ENCODE measurements at places on chromosomes 7 and 10. TPM values are rescaled to one million over a fixed set of nuclear protein-coding genes. Genes with fewer than 3 reads are reported as not detected.

- H3K4me1 ChIP-seq, result peaks cover 5% of the 10 kb centered on the region
- no peak for DNase-seq
- peak overlapping the region; percentile 10 for H3K27ac ChIP-seq
- no peaks in the 10 kb centered on the region for H3K36me3 ChIP-seq
- no peak overlapping the region for H3K4me3 ChIP-seq
These were observed 108.7 kb upstream of the PPIF start for GRCh38 chr10:79238606-79239005.

PILRA gene
- total RNA-seq, result 20.6 TPM

DNA sequence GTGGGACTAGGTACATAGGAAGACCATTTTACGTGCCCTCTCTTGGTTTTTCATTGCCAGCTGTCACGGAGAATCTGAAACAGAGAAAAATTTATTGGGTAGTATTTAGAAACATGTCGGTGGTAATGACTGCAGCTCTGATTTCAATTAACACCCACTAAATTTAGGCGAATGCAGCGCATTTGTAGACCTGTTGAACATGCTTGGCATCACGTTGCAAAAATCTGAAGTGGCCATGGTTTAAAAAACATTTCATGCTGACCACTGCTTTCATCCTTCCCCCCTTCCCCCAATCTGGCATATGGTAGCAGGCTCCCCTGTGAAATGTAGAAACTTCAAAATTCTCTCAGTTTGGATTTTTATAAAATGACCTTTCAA is 34.0 kb downstream of the LRMDA start:
- H3K27ac ChIP-seq, result no peak overlapping the region
- peaks cover 17% of the 10 kb centered on the region for H3K4me1 ChIP-seq
- H3K27me3 ChIP-seq, result no peaks in the 10 kb centered on the region
- DNase-seq, result no peak

DNA sequence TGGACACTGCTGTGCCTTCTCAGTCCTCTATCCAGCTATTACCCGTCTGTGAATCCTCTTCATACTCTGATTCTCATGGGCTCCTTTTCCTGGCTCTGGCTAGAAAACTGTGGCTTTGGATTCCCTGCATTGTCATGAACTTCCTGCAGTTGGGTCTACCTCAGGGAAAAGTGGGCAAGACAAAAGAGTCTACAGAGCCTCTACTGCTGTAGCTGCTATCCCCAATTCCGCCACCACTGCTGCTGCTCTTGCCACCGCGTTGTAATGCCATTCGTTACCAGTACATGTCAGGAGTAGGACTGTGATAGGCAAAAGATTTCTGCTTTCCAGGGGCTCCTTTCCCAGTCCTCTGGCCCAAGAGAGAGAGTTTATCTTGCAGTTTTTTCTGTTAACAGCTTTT is 23.9 kb upstream of the PPP1R17 start:
- H3K27ac ChIP-seq, result no peak overlapping the region
- DNase-seq, result no peak
- H3K4me3 ChIP-seq, result no peak overlapping the region

- no peaks in the 10 kb centered on the region for H3K36me3 ChIP-seq
- DNase-seq, result no peak
- H3K27ac ChIP-seq, result no peak overlapping the region
- H3K4me1 ChIP-seq, result no peaks in the 10 kb centered on the region
These were observed 46.4 kb upstream of the SEMA3E start for GRCh38 chr7:83695128-83695960.

COBL gene
- under 0.01 TPM for total RNA-seq

CALCR gene
- 0.15 TPM for total RNA-seq

DNA sequence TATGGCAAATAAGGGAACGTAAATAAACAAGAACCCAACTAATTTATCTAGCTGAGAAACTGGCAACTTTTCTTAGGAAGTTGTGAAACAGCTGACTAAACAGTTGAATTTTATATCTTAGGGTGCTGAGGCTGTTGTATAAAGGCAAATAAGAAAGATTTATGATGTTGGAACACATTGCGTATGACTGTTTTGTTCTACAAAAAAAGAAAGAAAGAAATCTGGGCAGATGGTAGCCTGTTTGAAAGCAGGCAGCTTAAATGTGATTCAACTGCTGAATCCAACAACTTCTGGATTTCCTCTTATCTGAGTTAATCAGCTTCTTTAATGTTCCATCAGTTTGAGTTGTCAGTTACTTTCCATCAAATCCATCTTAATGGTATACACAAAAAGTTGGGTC is 214.5 kb downstream of the SNX13 start:
- H3K4me1 ChIP-seq, result no peaks in the 10 kb centered on the region
- peak overlapping the region; percentile 58 for H3K27ac ChIP-seq
- no peaks in the 10 kb centered on the region for H3K27me3 ChIP-seq
- no peaks in the 10 kb centered on the region for H3K36me3 ChIP-seq

DNA sequence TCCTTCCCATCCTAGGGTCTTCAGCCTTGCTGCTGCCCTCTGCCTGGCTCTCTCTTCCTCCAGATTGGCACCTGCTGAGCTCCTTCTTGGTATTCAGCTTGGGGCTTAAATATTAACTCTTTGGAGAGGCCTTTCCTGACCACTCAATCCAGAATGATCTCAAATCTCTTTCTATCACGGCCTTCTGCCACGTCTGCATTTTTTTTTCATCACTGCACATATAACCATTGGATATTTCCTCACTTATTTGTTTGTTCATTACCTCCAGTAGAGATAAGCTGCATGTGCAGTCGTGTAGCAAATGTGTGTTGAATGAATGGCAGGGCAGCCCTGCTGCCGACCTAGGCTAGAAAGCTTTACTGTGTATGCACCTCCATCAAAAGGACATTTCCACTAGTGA is 51.6 kb upstream of the MPP7 start:
- no peaks in the 10 kb centered on the region for H3K4me1 ChIP-seq
- H3K36me3 ChIP-seq, result no peaks in the 10 kb centered on the region
- H3K27me3 ChIP-seq, result no peaks in the 10 kb centered on the region
- DNase-seq, result no peak
- H3K4me3 ChIP-seq, result no peak overlapping the region

DNA sequence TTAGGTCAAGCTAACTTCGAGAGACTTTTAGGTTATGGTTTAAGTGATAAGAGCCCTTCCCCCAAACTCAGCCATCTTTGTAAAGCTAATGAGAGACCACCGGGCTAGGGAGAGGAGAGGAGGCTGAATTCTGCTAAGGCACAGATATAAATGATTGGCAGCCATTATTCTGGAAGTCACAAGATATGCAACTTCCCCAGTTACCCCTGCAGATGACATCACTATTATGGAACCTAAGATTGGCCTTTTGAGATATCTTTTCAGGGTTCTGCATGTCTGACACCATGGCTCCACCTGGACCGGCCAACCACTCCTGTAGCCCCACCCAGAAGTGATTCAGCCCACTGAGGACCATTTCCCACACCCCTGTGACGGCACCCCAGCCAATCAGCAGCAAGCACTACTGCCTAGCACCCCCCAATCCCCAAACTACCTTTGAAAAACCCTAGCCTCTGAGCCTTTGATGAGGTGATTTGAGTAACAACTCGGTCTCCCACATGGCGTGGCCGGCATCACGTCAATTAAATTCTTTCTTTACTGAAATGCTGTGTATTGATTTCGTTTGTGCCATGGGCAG is 14.4 kb downstream of the VIPR2 start:
- H3K4me1 ChIP-seq, result no peaks in the 10 kb centered on the region
- H3K36me3 ChIP-seq, result no peaks in the 10 kb centered on the region
- no peaks in the 10 kb centered on the region for H3K27me3 ChIP-seq
- DNase-seq, result no peak
- no peak overlapping the region for H3K27ac ChIP-seq
- no peak overlapping the region for H3K4me3 ChIP-seq

DNA sequence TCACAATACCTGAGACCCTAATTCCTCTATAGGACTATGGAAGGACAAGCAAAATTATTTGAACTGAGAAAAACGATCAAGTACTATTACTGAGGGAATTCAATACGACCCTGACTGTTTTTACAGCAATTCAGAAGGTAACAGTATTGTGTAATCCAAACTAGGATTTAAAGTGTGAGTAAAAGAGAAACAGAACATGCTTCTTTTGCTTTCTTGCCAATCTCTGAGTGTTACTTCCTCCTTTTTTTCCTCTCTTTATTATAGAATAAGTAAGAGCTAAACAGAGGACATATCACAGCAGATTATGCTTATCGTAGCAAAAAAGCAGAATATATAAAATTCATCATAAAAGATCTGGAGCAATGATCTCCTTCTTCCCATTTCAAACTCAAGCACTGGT is 292.1 kb downstream of the THSD7A start:
- H3K27me3 ChIP-seq, result no peaks in the 10 kb centered on the region
- no peak overlapping the region for H3K4me3 ChIP-seq
- H3K27ac ChIP-seq, result peak overlapping the region; percentile 39
- H3K36me3 ChIP-seq, result no peaks in the 10 kb centered on the region
- no peak for DNase-seq

DNA sequence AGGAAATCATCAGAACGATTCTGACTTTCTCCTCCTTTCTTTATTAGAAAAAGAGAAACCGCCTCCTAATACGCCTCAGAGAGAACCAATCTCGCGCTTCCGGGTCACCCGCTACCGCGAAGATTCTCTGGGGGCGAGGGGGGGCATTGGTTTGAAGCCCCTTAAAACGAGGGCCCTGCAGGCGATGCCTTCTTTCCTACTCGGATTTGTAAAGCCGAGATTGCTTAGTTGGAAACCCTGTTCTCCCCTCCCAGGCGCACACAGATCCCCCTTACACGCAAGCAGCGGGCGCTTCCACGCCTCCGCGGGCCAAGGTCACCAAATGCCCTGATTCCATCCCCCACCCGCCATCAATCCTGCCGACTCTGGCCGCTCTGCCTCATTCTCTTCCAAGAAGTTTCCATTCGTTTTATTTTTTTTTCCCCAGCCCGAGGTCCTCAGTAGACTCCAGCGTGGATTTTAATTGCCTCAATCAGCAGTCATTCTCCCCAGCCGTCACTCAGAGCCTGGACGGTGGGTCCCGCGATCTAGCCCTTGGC is 1.1 kb upstream of the GAD2 start:
- no peak for DNase-seq
- no peak overlapping the region for H3K27ac ChIP-seq
- no peak overlapping the region for H3K4me3 ChIP-seq
- no peaks in the 10 kb centered on the region for H3K4me1 ChIP-seq

SPDYE5 gene
- not detected for total RNA-seq

DNA sequence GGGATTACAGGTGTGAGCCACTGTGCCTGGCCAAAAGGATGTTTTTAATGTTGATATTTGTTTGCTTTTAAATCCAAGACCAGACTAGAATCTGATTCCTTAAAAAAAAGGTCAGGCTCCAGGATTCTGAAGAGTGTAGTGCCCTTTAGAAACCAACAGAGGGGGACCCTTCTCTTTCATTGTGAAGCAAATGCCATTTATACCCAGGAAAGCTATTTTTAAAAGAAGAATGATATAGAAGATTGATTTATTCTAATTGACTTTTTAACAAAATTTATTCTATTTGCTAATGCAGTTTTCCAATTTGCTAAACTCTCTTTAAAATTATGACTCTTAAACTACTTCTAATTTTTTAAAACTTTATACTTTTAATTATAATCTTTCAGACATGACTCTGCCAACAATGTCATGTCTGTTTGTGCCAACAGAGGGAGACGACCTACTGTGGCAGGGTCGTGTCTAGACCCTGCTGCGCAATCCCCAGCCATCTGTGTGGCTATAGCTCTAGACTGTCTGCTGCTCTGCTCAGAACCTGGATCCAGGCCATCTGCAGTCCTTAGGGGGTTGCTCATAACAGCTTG is 201.0 kb upstream of the IMMP2L start:
- DNase-seq, result no peak
- no peak overlapping the region for H3K4me3 ChIP-seq
- H3K27me3 ChIP-seq, result no peaks in the 10 kb centered on the region
- no peaks in the 10 kb centered on the region for H3K4me1 ChIP-seq

- no peak overlapping the region for H3K4me3 ChIP-seq
- DNase-seq, result no peak
- no peaks in the 10 kb centered on the region for H3K4me1 ChIP-seq
- H3K27ac ChIP-seq, result no peak overlapping the region
These were observed 998.6 kb downstream of the REEP3 start for GRCh38 chr10:64519831-64520230.

DNA sequence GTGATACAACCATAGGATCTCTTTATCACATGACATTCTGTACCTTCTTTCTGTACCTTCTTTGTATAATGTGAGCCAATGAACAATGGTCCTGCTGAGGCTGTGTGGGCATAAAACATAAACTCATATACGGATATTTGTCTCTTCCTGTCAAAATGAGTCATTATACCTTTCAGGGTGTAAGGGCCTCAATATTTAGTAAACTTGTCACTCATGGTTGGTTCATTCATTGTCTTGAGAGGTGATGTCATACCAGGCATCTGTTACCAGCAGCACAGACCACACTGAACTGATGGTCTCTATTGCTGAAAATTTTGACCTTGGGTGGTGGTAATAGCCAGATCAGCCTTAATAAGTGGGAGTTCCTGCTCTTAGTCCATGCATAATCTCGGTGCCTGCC is 287.6 kb upstream of the TPK1 start:
- no peak for DNase-seq
- H3K27me3 ChIP-seq, result no peaks in the 10 kb centered on the region
- no peak overlapping the region for H3K27ac ChIP-seq

DNA sequence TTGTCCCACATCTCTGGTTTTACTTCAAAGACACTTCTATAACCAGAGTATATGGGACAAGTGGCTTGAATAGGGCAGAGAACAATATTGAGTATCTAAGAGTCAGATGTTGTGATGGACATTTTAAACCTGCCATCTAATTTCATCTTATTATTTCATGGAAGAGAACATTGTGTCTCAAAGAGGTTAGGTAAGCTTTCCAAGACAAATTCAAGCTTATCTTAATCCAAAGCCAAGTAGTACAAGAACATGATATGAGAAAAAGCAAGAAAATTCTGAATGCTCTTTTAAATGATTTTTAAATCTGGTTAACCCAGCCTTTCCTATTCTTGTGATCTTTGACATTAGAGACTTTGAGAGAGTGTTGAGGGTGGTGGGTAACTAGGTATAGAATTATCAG is 65.3 kb upstream of the ZNF804B start:
- H3K4me1 ChIP-seq, result no peaks in the 10 kb centered on the region
- no peak overlapping the region for H3K4me3 ChIP-seq
- H3K27ac ChIP-seq, result no peak overlapping the region
- H3K36me3 ChIP-seq, result no peaks in the 10 kb centered on the region
- no peak for DNase-seq
- no peaks in the 10 kb centered on the region for H3K27me3 ChIP-seq

C1GALT1 gene
- 15.9 TPM for total RNA-seq

Measured in uterus (tissue), 4 donors.